ENCODE measurements at places on chromosomes 5 and 9.

DNA sequence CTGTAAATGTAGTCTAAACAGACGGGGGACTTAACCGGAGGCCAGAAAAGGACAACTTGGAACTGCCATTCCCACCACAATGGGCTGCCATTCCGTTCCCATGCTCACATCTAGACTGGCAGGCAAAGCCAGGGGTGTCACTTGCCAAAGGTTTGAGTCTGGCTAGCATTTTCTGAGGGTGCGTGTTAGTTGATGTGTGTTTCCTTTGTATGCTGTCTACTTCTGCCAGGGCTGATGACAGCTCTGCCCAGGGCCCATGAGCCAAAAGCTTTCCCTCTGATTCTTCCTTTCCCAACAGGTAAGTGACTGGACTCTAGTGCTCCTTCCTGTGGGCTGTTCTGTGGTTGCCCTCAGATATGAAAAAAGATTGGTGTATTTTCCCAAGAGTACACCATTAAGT, 68.0 kb downstream of the ZNF608 start:
- no peak for DNase-seq

- DNase-seq, result no peak
Measured at GRCh38 chr5:177427919-177428573, 1.6 kb downstream of the GRK6 start.

GRCh38 chr5:61775901-61776300, 443.8 kb downstream of the ZSWIM6 start:
- no peak for DNase-seq

GRCh38 chr9:22817181-22817580, 370.6 kb downstream of the DMRTA1 start:
- no peak for DNase-seq

GRCh38 chr5:17455942-17456341, 42.1 kb upstream of the TAF11L2 start:
- DNase-seq, result no peak

DNA sequence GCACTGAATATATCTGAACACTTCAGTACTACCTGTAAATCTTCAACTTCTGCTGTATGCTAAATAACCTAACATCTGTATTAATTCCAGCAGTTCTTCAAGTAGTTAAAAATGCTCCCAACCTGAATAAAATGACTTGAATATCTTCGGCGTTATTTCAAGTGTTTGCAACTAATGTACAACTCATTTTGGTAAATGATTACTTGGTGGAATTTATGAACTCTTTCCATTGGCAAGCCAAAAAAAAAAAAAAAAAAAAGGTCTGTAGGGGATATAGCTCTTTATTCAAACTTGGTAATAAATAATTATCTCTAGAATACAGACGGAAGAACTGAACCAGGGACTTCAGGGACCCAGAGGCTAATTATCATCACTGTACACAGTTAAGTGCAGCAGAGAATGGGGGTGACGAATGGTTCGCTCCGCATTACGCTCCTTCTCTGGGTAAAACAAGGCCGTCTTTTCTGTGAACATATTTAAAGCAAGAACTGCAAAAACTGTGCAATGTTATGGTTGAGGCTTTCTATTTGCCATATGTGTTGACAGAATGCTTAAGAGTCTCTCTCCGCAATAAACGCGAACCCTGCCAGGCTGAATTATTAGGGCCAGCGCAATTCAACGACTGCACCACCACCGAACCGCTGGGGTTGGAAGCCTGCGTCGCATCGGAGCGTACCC, 1.9 kb upstream of the ERBIN start:
- DNase-seq, result peak; percentile 74

DNA sequence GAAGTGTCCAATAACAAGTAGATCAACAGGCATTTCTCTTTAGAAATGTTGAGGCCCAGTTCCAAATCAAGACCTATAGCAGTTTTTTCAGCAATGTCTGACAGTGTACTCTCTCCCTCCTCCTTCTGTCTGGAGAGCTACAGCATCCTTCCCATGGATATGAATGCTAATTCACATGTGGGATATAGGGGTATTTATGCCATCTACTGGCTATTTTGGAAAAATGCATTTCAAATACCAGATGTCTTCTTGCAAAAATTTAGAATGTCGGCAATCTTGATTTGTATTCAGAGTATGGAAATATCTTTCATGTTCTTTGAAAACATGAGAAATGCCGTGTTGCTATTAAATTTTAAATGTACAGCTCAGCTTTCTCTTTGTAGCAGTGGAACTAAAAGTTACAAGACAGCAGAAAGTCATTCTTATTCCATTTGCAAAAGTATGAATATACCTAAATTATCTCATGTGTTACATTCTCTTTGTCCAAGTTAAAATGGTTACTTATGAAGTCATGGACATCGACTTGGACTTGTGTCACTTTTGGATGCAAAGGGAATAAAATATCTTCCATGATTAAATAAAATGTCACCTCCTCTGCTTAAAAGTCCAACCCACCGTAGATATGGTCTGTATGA, 647.8 kb downstream of the TAF11L14 start:
- peak; percentile 96 for DNase-seq

GRCh38 chr9:3124001-3124400, 280.1 kb upstream of the PUM3 start:
- no peak for DNase-seq

DNA sequence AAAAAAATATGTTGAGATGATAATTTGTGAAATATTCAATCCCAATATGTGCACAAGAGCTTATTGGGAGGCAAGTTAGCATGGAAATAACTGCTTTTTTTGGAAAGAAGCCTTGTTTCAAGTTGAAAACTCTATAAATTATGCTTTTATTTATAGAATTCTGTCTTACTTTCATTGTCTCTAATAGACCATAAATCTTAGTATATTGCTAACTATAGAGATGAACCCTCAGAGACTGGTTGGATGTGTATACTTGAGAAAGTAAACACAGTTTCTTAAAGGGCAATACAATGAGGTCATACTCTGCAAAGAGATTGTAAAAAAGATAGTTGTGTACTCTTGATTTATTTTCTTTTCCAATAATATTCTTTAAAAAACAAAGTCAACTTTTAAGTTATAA, 530.3 kb downstream of the SPATA31D1 start:
- no peak for DNase-seq

- DNase-seq, result no peak
Measured at GRCh38 chr5:137392261-137392660, 106.9 kb downstream of the SPOCK1 start.

- DNase-seq, result no peak
Measured at GRCh38 chr9:98808875-98809274, 1.4 kb downstream of the GALNT12 start.

DNA sequence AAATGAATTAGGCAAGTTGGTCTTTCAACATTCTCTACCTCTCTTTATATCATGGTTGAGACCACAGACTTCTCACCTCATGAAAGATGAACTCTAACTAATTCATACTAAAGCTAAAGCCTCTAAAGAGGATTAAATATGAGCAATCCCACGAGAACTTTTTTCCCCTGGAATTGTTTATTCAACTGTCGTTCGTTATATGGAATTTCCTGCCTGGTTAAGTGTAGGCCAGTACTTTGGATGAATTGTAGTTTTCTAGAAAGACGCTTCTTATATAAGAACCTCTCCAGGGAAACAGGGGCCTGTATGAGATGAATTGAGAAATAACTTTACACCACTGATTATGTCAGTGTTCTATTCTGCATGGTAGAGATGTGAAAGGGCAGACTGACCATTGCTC, 42.9 kb downstream of the PDCD1LG2 start:
- DNase-seq, result no peak

GRCh38 chr5:168472329-168472728, 13.9 kb upstream of the RARS1 start:
- no peak for DNase-seq

- DNase-seq, result no peak
Measured at GRCh38 chr9:78618735-78619134, 321.8 kb downstream of the PSAT1 start.

GRCh38 chr5:149389552-149390495, 10.7 kb upstream of the IL17B start:
- no peak for DNase-seq

DNA sequence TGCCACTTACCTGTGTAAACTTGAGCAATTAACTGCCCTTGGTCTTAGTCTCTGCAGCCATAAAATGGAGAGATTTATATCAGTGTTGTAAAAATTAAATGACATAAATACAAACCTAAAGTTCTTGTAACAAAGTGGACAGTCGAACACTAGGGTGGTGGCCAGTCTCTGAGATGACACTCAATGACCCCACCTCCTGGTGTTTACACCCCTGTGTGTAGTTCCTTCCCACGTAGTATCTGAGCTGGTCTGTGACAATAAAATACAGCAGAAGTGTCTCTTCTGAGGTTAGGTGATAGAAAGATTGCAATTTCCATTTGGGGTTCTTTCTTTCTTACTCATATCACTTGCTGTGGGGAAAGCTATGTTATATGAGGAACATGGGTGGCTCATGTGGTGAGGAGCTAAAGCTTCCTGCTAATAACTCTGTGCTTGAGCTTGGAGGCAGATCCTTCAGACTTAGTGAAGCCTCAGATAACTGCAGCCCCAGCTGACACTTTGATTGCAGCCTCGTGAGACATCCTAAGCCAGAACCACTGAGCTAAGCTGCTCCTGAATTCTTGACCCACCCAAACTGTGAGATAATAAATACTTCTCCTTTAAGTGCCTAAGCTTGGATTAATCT, 173.4 kb upstream of the CHD1 start:
- no peak for DNase-seq

GRCh38 chr5:172872997-172873491, 39.0 kb downstream of the ERGIC1 start:
- DNase-seq, result no peak

GRCh38 chr9:134403292-134403681, 77.0 kb downstream of the RXRA start:
- DNase-seq, result no peak

- no peak for DNase-seq
Measured at GRCh38 chr5:78731884-78732283, 83.3 kb upstream of the LHFPL2 start.

DNA sequence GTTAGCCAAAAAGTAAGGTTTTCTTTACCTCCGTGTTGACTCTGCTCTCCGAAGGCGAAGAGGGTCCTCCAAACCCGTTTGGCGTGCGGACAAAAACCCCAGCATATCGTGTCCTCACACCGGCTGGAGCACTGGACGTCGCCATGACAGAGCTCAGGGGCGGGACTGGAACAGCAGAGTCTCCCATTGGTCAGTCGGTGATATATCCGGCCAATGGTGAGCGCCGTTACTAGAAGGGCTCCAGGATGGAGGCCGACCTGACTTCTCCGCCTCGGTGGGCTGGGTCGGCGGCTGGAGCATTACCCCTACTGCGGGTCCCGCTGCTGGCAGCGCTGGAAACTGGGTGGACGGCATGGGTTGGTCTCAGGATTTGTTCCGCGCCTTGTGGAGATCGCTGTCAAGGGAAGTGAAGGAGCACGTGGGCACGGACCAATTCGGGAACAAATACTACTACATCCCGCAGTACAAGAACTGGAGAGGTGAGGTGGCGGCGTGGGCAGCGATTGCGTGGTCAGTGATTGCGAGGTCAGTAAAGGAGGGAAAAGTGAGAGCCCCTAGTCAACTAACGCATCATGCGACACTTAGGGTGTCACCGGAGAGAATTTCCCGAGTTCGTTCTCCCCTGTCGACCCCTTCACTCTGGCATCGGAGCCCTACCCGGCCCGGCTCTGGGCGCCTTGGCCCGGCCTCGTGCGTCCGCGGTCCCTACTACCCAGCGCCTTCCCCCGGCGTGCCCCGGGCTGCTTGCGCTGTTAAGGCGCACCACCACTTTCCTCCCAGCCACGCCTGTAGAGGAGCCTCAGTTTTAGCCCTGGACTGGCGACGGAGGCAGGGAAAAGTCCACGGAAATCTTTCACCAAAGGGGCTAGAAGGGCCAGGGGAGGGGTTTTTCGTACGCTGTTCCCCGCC, at the start of the genes ERCC8 and NDUFAF2:
Gene ERCC8 (minus strand): TSS at position 167 of the 909 bp plus-strand sequence. CDS start 62 bp downstream, at position 105.
Gene NDUFAF2 (plus strand): TSS at position 302 of the 909 bp plus-strand sequence. CDS start 51 bp downstream, at position 353.
- peak; percentile 86 for DNase-seq

GRCh38 chr5:148408092-148408491, 24.3 kb downstream of the FBXO38 start:
- no peak for DNase-seq
